Epithelial cell of prostate (primary cell): ENCODE measurements at places on chromosomes 7 and 10.

- peak; percentile 92 for DNase-seq
These were observed 107.9 kb downstream of the JCAD start for GRCh38 chr10:29951441-29951931.

DNA sequence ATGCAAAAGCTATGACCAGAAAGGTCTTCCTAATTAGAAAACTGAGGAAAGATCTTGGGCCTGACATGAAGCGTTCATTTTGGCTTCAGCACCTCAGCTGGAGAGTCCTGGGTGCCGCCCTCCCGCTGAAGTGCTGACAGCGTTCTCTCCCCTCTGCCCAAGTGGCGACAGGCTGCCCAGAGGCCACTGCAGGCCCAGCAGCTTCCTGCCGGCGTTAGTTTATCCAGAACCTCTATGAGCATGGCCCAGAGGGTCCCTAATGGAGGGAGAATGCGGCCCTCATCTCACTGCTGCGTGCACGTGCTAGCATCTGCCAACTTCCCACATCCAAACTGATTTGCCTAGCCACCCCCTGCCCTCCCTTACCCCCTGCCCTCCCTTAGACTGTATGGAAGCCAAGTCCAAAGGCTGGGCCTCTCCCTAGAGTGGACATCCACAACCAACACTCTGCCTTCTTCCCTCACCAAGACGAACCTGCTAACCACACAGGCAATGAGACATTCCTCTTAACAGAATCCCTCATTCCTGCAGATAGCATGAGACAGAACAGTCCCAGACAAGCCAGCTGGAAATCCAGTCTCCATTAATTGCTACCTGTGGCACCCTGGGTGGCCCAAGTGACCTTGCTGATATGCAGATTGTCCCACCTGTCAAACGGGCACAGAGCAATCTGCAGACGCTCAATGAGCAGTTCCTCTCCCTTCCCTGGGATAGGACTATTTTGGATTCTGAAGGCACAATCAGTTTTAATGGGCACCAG, 108.4 kb downstream of the C10orf90 start:
- no peak for DNase-seq

DNA sequence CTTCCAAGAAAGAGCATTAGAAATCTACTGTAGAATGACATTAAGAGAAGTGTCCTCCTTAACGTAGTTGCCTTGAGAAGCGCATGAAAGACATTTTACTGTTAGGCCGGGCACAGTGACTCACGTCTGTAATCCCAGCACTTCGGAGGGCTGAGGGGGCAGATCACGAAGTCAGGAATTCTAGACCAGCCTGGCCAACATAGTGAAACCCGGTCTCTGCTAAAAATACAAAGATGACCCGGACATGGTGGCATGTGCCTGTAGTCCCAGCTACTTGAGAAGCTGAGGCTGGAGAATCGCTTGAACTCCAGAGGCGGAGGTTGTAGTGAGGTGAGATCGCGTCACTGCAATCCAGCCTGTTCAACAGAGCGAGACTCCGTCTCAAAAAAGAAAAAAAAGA, 28.9 kb downstream of the TARP start:
- no peak for DNase-seq

DNA sequence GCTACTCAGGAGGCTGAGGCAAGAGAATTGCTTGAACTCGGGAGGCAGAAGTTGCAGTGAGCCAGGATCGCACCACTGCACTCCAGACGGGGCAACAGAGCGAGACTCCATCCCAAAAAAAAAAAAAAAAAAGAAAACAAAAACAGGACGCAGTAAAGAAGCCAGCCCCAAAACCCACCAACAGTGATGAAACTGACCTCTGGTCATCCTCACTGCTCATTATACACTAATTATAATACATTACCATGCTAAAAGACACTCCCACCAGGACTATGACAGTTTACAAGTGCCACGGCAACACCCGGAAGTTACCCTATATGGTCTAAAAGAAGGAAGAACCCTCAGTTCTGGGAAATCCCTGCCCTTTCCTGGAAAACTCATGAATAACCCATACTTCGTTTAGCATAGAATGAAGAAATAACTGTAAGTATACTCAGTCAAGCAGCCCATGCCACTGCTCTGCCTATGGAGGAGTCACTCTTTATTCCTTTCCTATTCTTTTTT, 40.0 kb upstream of the EIF4H start:
- no peak for DNase-seq

GRCh38 chr7:139798892-139799291, 21.1 kb upstream of the HIPK2 start:
- no peak for DNase-seq

DNA sequence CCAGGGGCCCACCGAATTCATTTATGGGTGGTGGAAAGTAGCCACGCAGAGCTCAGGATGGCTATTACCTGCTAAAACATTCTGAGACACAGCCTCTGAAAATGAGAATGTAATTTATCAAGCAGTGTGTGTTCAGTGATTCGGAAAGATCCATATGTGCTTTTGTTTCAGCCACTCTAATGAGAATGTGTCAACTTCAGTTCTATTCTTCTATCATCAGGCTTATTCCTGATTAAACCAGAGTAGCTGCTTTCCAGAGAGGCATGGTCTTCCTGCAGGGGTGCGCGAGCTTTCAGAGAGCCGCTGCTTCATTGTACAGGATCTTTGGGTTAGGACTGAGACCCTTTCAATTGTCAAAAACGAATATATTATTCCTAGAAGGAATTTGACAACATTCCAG, 167.6 kb downstream of the OTUD1 start:
- DNase-seq = no peak

DNA sequence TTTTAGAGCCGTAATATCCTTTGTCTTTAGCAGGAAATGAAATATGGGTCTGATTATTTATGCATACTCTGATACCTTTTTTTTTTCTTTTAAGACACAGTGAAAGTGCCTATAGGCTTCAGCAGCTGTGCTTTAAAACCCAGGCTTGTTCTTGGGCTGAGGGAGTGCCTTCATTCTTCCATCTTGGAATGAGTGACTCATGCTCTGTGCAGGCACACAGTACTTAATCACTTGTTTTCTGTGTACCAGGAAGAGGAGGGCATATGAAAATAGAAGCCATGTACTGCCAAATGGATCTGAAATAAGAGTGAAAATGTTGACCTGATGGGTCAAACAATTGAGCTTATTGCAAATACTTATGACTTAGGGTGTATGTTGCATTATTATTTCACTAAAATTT, 12.0 kb downstream of the INPP5F start:
- DNase-seq = peak; percentile 60

DNA sequence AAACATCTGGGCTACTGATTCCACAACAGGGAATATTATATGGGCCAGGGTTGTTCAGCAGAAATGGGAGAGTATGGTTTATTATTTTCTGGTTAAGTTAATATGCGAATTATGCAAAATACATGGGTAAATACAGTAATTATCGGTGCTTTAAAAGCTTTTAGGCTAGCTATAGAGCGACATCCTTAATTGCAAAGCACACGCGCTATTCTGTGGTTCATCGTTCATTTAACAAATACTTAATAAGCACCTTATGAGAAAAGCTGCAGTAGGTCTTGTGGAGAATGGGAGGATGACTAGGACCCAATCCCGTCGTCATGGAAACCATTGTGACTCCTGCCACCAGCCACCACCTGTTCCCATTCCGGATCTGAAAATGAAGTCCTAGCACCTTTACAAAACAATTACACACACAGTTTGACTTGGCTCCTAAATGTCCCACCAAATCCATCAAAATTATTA, 623 bp upstream of the CEP41 start:
- no peak for DNase-seq

GRCh38 chr7:103119791-103120291, 29.1 kb downstream of the NAPEPLD start:
- no peak for DNase-seq

GRCh38 chr7:138926241-138926612, 55.0 kb downstream of the KIAA1549 start:
- no peak for DNase-seq

GRCh38 chr7:101218236-101219125, 516 bp downstream of the ZNHIT1 start:
- no peak for DNase-seq

- DNase-seq = no peak
These were observed 55.3 kb downstream of the SLC25A13 start for GRCh38 chr7:96266580-96266979.

DNA sequence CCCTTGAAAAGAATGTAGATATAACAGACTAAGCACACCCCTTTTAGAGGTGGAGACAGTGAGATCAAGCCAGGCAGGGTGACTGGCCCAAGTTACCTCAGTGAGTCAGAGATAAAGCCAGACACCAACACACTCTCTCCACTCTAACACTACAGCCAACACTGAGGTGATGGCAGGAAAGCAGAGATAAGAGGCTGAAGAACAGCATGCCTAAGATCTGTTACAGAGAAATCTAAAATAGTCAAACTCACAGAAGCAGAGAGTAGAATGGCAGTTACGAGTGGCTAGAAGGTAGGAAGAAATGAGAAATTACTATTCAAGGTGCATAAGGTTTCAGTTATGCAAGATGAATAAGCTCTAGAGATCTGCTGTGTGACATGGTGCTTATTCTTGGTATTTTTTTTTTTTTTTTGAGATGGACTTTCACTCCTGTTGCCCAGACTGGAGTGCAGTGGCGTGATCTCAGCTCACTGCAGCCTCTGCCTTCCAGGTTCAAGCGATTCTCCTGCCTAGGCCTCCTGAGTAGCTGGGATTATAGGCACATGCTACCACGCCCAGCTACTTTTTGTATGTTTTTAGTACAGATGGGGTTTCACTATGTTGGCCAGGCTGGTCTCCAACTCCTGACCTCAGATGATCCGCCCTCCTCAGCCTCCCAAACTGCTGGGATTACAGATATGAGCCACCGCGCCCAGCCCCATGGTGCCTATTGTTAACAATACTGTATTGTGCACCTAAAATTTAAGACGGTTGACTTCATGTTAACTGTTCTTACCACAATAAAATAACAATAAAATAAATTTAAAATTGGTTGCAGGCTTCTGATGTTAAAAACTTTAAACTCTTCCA, 28.7 kb downstream of the ICA1 start:
- DNase-seq = no peak

DNA sequence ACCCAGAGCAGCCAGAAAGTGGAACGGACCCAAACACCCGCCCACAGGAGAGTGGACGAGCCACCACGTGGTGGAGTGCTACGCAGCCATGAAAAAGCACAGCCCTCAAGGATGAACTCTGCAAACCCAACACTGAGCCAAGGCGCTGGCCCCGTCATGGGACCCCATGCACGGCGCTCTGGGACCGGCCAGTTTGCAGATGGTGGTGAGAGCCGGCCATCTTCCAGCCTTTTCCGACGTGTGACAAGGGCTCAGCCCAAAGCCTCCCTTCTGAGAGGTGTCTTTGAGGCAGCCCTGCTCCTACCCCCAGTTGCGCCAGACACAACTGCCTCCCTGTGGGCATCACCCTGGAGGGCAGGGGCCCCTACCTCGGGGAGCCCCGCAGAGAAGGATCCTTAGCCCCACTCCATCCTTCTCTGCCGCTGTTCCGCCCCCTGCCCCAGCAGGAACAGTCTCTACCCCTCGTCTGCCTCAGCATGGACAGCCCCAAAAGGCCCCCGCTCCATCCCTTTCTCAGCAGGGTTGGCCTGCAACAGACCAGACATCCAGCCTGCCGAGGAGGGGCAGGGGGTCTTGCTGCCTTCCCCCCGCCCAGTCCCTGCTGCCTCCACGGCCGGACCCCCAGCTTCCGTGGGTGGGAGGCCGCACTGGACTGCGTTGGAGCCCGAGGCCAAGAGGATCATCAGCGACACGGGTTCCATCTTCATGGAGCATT, 75.7 kb downstream of the MICALL2 start:
- DNase-seq = no peak

GRCh38 chr10:16297069-16297468, 139.7 kb upstream of the PTER start:
- no peak for DNase-seq

GRCh38 chr7:52909131-52909530, 126.3 kb upstream of the POM121L12 start:
- no peak for DNase-seq

- no peak for DNase-seq
These were observed 2.7 kb downstream of the LHPP start for GRCh38 chr10:124464028-124464965.

DNA sequence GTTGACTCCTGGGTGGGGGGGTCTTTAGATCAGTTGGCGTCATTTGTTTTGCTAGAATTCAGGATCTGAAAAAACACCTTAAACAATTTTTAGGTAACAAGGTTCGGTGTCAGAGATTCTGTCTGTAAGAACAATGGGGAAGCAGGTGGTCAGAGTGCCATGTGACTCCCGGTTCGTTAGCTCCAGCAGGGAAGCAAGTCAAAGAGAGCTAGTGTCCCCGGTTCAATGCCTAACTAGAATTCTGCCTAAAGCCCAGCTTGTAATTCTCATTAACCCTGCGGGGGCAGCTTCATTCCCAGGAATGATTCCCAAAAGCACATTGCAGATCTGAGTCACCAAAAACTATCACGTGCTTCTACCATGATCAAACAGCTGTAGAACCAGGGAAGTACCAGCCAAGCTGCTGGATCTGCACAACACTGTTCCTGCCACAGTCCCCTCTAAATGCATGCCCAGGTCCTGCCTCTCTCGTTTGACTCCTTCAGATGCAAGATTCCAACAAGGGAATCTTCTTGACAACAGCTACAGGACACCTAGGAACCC, 664.3 kb upstream of the CELF2 start:
- no peak for DNase-seq

- DNase-seq = no peak
These were observed 17.4 kb downstream of the TRIM8 start for GRCh38 chr10:102661658-102662028.
